ENCODE measurements at places on chromosomes 12 and 14.

GRCh38 chr14:38762426-38762825 lies 340.6 kb downstream of the SEC23A start:
- no peak for DNase-seq

DNA sequence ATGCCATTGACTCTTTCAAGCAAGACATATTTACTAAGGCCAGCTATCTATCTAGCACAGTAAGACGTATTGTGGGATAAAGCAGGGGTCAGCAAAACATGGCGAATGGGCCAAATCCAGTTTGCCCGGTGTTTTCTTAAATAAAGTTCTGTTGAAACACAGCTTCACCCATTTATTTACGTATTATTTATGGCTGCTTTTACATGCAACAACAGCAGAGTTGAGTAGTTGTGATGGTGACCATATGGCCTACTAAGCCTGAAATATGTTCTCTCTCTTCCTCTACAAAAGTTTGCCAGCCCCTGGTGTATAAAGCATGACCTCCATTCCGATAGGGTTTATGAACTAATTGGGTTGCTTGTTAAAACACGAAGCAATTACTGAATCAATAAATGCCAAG lies 322.1 kb downstream of the CCDC91 start:
- DNase-seq = no peak

DNA sequence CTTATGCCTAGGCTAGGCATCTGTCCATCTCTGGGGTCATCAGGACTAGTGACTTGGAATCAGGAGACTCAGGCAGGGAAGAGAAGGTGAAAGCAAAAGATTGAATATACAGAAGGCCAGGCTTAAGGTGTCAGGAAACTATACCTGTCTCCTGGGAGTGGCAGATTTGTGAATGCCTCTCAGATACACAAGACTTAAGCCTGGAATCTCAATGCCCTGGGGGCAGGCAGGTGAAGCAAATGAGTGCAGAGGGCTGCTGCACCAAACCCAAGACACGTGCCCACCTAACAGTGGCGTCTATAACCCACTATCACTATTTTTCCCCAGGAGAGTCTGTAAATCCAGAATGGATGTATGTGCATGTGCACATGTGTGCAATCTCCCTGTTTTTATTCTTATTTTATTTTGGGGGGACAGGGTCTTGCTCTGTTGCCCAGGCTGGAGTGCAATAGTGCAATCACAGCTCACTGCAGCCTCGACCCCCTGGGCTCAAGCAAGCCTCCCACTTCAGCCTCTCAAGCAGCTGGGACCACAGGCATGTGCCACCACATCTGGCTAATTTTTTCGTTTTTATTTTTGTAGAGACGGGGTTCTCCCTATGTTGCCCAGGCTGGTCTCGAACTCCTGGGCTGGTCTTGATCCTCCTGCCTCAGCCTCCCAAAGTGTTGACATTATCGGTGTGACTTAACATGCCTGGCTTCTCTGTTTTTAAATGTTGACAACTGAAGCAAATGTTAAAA lies 31.9 kb upstream of the FOS start:
- DNase-seq = no peak

DNA sequence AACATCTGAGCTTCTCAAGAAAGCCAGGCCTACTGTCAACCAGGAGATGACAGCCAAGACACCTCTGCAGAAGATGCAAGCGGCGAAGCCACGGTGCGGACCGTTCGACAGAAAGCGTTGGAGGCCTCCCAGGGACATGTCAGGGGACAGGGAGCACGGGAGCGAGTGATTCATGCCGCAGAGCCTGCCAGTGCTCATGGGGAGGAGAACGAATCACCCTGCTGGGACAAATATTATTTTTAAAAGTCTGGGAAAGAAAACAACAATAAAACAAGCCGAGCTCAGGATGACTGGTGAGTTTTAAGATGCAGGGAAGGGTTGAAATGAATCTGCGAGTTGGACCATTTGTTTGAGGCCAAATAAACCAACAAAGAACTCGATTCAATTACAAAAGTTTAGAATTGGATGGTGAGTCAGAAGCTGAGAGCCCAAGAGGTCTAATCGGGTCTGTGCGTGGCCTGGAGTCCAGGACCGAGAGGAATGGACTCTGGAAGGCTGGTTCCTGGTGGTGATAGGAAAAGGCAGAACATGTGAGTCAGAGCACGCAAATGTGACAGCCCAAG lies 91.0 kb downstream of the RBM19 start:
- no peak for DNase-seq

- no peak for DNase-seq
These were observed 100.8 kb downstream of the PPHLN1 start for GRCh38 chr12:42426746-42427145.

DNA sequence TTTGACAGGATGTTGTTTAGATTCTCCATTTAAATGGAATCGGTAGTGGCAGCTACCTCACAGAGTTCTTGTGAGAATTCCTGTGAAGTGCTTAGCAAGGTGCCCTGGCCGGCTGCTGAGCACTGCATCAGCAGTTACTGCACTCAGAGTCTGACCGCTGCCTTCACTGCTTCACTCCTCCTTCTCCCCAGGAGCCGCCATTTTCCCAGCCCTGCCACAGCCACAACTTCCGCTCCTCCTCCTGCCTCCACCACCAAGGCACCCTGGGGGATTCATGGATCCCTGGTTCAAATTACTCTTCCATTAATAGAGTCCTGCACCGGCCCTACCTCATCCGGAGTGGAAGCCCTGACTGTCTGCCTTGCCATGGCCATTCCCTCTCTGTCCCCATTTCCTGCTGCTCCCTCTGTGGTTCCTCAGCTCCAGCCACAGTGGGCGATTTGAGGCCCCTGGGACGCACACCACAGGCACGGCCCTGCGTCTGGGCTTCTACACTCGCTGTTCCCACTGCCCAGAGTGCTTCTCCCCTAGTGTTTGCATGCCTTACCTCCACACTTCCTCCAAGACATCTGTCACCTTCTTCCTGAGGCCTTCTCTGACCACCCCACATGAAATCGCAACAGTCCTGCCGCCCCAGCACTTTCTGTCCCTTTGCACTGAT lies 210.3 kb downstream of the IPO8 start:
- DNase-seq = no peak

GRCh38 chr12:112163471-112163991 lies 38.2 kb downstream of the TRAFD1 start:
- DNase-seq = no peak

- DNase-seq = no peak
These were observed 37.3 kb upstream of the EVL start for GRCh38 chr14:100027771-100028490.

DNA sequence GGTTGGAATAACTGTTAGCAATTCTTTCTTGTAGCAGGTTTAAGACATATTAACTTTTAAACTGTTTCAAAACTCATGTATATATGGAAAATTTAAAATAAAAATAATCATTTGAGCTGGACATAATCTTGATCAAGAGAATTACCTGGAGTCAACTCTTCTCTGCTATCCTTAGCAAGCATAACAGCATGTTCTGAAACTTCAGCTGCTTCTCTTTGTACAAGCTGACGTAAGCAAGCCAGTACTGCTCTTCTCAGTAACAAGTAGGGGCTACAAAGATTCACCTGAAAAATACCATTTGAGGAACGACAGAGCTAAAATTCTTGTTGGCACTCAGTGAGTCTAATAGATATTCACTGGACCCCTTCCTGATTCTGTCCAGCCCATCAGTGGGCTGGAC lies 83.0 kb downstream of the HEATR5A start:
- DNase-seq = no peak

DNA sequence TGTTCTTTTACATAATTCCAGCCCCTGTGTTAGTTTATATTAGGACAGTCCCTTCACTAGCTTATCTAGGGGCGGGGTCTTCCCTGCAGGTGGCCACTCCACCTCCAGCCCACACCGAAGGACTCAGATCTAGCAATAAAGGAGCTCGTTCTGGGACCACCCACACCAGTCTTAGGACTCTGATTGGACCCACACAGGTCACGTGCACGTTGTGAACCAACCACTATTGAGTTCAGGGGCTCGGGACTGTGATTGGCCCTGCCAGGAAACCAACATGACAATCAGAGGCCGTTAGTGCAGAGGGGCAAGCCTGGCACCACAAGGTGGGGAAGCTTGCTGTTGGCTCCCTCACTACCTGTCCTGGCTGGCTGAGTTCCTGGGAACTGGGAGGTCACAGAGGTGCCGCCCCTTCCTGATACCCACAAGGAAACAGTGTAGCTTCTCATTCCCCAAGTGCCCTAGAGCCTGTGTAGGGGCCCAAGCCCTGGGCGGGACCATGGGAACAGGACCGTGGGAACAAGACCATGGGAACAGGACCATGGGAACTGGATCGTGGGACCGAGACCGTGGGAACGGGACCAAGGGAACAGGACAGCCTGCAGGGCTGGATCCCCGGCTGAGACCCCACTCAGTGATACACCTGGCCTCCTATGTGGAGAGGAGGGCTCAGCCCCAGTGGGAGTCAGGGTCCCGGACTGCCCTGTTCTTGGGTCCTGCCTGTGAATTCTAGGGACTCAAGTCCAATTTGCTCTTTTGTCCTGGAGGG lies 297.8 kb downstream of the ADGRD1 start:
- no peak for DNase-seq

- no peak for DNase-seq
These were observed 144.0 kb downstream of the SPTSSA start for GRCh38 chr14:34318014-34318413.

- DNase-seq = no peak
These were observed 310.1 kb downstream of the ETNK1 start for GRCh38 chr12:22935090-22935489.

- peak; percentile 1 for DNase-seq
These were observed 565 bp downstream of the NT5DC3 start for GRCh38 chr12:103840462-103840875.

DNA sequence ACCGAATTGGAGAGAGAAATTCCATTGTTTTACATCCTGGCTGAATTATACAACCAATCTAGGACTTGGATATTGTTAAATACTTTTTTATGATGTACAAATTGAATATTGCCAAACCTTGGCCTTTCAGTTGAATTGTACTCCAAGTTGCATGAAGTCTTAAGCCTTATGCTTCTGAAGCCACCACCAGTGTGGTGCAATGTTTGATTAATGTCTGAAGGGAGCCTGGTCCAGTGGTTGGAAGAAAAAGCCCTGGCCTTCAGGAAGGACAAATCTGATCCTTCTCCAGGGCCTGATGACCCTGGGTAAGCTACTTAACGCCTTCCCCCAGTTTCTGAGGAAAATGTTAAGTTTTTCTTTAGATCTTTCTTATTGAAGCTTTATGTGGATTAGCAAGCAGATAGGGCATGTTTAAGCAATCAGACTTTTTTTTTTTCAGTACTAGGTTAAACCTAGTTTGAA lies 72.0 kb downstream of the PAPOLA start:
- no peak for DNase-seq

DNA sequence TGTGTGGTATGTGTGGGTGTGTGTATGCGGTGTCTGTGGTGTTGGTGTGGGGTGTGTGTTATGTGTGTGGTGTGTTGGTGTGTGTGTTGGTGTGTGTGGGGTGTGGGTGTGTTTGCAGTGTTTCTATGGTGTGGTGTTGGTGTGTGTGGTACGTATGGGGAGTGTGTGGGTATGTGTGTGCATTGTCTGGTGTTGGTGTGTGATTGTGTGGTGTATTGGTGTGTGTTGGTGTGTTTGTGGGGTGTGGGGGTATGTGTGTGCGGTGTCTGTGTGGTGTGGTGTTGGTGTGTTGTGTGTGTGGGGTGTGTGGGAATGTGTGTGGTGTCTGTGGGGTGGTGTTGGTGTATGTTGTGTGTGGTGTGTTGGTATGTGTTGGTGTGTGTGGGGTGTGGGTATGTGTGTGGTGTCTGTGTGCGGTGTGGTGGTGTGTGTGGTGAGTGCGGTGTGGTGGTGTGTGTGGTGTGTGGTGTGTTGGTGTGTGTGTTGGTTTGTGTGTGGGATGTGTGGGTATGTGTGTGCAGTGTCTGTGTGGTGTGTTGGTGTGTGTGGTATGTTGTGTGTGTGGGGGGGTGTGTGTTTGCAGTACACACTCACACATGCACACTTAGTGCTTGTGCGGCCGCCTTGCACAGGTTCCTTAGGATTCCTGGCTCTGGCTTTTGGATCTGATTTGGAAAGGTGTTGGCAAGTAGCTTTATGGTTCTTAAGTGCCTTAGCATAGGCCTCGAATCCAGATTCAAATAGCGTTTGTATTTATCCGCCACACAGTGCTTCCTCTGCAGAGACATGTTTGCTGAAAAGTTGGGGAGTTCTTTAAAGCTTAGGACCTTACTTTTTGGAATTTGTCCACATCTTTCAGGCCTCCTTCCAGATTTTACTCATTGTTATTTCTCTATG lies 16.4 kb downstream of the MLXIP start:
- DNase-seq = no peak

DNA sequence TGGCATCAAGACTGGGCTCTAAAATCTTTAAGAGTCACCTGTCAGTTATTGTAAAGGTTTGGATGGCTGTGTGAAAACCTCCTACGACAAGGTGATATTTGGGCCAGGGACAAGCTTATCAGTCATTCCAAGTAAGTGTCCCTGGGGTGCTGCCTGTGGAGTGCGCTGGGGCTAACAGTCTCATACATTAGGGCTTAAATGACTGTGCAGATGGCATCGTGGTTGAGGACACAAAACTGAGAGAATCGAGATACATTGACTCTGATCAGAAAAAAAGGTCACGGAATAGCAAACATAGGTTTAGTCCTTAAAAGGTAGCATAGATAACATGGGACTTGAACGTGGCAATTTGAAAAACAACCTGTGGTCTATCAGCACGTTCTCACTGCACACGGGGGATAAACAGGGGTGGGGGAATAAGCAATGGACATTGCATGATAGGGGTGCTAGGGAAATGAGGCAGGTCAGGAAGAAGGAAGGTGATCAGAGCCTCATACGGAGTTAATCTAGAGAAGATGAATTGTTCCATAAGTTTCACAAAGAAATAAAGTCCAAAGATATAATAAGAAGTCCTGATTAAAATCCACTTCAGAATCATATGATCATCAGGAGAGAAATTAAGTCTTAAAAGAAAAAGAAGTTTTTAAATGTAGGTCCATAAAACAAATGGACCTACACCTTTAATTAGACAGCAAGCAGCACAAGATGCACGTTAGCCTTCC lies 100.3 kb downstream of the DAD1 start:
- no peak for DNase-seq

DNA sequence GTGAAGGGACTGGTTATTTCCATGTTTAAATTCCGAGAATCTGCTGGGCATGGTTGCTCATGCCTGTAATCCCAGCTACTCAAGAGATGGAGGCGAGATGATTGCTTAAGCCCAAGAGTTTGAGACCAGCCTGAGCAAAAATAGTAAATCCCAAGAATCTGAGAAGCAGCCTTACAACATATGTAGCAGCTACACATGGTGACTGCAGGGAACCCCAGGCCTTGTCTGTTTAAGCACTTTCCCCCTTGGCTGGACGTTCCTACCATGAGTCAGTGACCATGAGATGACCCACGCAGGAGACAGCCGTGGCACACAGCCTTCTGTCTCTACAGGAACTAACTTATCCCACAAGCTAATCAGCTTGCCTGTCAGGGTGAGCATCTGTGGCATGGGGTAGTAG lies 5.5 kb upstream of the SLC24A4 start:
- DNase-seq = no peak

DNA sequence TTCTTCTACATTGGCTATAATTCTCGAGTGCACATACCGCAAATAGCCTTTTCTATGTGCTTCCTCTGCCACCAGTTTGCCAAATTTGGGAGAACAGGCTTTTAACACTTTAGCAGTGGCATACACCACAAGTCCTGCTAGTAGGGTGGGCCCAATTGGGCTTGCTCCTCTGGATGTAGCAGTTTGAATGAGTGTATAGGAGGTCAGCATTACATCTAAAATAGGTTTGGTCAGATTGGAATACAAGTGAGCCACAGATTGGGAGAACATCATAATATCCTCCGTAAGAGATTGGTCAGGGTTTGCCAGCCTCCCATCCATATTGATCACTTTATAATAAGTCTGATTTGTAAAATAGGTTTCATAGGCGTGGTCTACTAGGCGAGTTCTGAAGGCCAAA lies 902 bp downstream of the ABCD2 start:
- DNase-seq = no peak
